ENCODE measurements at places on chromosomes 1 and 21. TPM values are rescaled to one million over a fixed set of nuclear protein-coding genes. Genes with fewer than 3 reads are reported as not detected.

DNA sequence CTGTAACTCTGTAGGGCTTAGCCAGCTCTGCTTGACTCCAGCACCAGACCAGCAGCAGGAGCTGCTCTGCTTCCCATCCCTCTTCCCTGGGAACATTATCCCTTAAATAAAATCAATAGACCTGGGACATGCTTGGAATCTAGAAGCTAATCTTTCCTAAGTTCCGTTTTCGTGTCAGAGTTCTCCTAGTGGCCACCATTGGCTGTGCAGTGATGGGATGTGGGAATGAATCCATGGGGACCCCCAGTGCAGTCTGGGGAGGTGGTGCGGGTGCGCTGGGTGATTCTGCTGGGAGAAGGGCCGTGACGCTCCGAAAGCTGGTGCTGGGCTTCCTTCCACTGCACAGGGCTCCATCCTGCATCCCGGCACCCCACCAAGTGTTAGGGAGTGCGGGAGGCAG lies 202.7 kb downstream of the CAMTA1 start:
- DNase-seq = no peak

DNA sequence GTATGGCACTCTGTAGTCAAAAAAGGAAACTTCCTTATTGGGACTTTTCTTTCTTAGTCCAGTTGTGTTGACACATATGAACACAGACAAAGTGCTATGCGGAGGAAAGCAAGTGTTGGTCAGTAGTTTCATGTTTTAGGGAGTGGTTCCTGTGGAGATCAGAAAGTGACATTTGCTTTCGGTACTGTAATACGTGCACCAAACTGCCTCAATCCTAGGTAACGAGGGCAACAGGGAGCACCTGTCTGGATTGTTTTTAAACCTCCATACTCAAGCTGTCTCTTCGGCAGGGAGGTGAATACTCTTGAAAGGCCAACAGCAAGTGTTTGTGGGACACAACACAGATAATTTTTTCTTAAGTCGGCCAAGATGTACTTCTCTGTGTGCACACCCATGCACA lies 9.1 kb downstream of the RHOU start:
- no peak for DNase-seq

DNA sequence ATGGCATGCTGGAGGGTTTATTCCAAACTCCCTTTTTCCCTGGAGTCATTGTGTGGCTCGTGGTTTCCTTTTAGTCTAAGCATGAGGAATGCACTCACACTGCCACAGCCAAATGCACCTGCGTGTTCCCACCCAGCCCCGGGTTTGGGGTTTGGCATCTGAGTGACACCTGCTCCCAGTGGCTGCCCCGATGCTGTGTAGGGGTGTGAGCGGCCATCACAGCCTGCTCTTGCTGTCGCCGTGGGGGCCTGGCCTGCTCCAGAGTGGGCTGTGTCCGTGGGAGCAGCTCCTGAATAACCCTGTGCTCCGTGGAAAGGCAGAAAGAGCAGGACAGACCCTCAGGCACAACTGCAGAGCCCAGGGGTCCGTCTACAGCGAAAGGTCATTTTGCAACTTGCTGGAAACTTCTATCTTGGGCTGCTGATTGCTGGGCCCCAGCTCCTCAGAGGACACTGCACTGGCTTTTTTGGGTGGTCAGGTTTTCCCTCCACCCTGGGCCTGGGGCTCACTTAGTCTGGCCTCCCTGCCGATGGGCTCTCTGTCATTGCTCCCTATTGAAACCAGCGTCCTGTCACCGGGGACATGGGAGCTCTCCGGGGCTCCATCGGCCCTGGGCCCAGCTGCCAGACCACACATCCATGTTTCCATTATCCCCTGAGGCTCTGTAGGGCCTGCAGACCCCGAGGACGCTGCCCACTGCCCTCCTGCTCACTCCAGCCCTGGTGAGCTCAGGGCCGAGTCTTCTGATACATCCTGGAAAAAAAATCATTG lies 74.1 kb downstream of the AJAP1 start:
- DNase-seq = no peak

DNA sequence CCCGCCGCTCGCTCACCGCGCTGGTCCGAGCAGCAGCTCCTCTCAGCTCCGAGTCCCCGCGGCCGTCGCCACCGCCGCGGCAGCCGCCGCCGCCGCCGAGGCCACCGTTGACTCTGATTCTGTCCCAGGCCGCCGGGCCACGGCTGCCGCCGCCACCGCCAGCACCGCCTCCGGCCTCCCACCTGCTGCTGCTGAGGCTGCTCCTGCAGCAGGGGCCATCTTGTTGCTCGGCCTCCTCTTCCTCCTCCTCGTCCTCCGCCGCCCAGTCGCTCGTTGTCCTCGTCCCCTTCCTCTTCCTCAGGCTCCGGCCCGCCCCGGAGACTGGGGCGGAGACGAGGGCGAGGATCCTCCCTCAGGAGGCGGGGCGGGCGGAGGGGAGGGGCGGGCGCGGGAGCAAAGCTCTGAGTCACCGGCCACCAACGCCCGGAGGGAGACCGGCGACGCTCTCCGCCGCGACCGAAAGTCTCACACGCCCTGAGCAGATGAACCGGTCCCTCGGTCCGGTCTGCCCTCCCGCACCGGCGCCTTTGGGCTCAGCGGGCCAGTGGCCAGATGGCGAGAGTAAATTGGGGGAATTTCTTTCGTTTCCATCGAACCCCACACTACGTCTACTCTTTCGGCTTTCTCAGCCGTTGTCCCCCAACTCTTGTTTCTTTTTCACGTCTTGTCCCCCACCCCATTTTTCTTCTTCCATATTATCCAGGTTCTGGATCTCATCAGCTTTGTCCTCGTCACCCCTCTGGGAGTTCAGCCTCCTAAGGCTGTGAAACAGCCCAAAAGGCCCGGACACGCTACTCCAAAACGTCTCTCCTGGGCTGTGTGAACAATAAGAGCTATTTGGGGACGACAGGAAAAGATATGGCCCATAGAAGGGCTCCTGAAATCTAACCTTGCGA lies at the start of gene RC3H1:
Gene RC3H1, minus strand, starts transcription at position 278 of the 896 bp plus-strand sequence. CDS start 29,372 bp downstream, outside the sequence.
- DNase-seq = peak; percentile 93

GRCh38 chr21:43703035-43703880 lies 15.7 kb upstream of the PDXK start:
- no peak for DNase-seq

GRCh38 chr1:181124291-181124751 lies 35.8 kb downstream of the IER5 start:
- no peak for DNase-seq

The LCE6A gene
- not detected for polyA plus RNA-seq

GRCh38 chr21:36223451-36223850 lies 66.8 kb downstream of the DOP1B start:
- DNase-seq = no peak

The CFHR2 gene
- polyA plus RNA-seq = not detected

DNA sequence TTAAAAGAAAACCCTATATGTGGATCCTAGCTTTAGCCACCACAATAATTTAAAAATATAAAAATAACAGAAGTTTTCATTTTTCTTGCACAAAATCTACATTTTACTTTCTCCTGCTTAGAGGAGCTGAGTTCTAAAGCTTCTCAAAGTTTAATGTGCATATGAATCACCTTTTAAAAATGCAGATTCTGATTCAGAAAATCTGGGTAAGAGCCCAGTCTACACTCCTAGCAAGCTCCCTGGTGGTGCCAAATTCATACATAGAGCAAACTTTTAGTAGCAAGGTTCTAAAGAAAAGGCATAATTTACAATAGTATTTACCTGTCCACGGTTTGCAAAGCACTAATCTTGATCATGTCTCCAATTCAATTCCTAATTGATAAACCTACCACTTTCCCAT lies 19.3 kb downstream of the RSBN1 start:
- DNase-seq = no peak

GRCh38 chr1:191869790-191870312 lies 288.4 kb upstream of the RGS18 start:
- no peak for DNase-seq

DNA sequence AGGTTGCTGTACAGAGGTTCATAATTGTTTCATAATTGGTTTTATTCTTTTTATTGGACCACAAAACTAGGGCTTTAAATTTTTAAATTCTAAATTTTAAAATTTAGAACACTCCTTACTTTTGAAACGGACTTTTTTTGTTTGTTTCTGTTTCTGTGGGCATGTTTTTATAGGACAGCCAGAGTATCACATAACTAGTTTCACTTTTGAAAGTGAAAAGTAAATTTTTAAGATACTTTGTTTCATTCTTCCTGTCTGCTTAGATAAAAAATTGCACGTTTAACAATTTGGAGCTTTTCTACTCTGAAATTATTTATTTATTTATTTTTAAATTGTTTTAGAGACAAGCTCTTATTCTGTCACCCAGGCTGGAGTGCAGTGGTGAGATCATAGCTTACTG lies 29.7 kb downstream of the MDM4 start:
- no peak for DNase-seq

The SOAT1 gene
- 36.8 TPM for polyA plus RNA-seq

GRCh38 chr1:173954179-173954578 lies 37.1 kb upstream of the SERPINC1 start:
- no peak for DNase-seq

GRCh38 chr1:212600071-212600915 lies 8.3 kb upstream of the ATF3 start:
- no peak for DNase-seq
